Activated CD4-positive, alpha-beta T cell treated with anti-CD3 and anti-CD28 coated beads, Interleukin-2, amount 10 ng/mL, durations not matched to agents 7 days and 5 days (primary cell): ENCODE measurements at places on chromosomes 2 and 18. TPM values are rescaled to one million over a fixed set of nuclear protein-coding genes. Genes with fewer than 3 reads are reported as not detected.

DNA sequence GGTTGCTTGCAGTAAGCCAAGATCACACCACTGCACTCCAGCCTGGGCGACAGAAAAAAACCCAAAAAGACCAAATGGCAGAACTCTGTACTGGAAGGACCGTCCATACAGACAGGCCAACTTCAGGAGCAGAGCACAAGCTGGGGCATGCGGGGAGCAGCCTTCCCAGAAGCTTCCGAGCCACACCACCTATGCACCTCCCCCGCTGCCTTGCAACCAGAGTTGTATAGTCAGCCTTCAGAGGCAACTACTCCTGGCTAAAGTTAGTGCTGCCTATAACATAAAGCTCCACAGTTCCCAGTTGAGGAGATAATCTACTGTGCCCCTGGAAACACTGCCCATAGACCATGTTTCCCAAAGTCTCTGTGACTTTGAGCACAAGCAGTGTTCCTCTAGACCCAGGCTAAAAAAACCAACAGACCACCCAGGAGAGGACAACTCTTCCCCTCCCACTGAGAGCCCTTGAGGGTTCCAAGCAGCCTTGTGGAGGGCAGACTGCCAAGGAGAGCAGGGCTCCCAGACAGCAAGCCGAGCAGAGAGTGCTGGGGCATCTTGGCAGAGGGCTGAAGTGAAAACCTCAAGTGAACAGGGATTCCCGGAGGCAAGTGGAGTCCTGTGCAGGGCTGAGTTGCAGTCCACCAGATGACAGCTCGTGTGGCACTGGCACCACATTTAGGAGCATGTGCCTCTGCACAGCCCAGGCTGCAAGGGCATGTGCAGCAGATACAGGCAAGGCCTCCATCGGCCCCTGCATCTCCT lies 6.8 kb downstream of the SFT2D3 start:
- H3K27ac ChIP-seq, result no peak overlapping the region
- H3K4me3 ChIP-seq, result no peak overlapping the region
- no peaks in the 10 kb centered on the region for H3K27me3 ChIP-seq
- peaks cover 38% of the 10 kb centered on the region for H3K36me3 ChIP-seq
- DNase-seq, result no peak
- H3K4me1 ChIP-seq, result peaks cover 18% of the 10 kb centered on the region

DNA sequence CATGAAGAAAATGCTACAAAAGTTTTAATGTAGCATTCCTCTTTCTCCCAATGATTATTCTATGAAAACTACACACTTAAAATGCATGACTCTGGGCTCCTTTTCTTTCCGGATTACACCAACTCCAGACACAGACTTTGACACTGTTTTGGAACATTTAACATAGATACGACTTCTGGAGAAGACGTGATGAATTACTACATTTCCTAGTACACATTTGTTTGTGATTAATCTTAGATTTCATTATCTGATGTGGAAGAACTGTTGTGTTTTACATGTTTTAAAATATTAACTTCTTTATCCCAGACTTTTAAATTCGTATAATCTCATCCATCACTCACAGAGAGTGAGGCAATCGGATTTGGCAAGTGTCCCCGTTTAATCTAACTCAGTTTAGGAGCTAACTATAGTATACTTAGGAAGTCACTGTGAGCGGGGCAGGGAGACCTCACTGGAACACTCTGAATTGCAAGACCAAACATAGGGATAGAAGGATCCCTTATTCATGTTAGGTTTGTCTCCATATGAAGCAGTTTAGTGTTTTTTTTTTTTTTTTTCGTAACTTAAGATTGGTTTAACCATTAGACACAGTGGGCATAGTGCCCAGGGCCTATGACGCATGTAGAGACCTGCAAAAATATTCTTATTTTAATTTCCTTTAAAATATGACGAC lies 66.7 kb downstream of the PDE1A start:
- no peaks in the 10 kb centered on the region for H3K27me3 ChIP-seq
- no peak for DNase-seq
- H3K4me3 ChIP-seq, result no peak overlapping the region
- no peaks in the 10 kb centered on the region for H3K4me1 ChIP-seq
- H3K36me3 ChIP-seq, result no peaks in the 10 kb centered on the region

- H3K36me3 ChIP-seq, result no peaks in the 10 kb centered on the region
- H3K27ac ChIP-seq, result no peak overlapping the region
- no peak overlapping the region for H3K4me3 ChIP-seq
- H3K4me1 ChIP-seq, result peaks cover 32% of the 10 kb centered on the region
- no peaks in the 10 kb centered on the region for H3K27me3 ChIP-seq
These were observed 90.5 kb upstream of the UPP2 start for GRCh38 chr2:158011055-158011771.

- H3K4me1 ChIP-seq, result no peaks in the 10 kb centered on the region
- H3K4me3 ChIP-seq, result no peak overlapping the region
- no peak for DNase-seq
These were observed 83.6 kb downstream of the TNS1 start for GRCh38 chr2:217919204-217919603.

DNA sequence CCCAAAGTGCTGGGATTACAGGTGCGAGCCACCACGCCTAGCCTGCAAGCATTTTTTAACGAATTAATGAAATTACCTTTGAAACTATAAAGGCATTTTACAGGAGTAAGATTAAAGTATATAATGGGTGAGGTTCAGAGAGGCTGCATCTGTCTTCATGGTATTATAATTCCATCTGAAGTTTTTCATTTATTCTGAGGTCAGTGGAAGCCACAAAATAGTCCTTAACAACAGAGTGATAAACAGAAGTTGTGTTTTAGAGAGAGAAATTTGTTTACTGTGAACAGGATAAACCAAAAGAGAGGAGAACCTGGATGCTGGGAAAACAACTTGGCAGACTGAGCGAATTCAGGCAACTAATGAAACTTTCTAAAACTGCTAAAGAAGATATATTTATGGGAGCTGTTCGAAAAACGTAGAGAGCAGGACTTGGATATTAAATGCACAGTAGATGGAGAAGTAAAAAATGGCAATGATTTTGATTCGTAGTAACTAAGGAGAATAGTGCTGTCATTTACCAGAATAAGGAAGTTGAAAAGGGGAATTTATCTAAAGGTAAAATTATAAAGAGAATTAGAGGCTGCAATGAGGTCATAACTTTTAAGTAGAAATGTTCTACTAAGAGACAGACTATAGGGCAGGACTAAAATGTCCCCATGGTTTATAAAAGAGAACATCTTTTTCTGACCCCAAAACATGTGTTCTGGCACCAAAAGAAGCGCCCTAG lies 37.9 kb upstream of the ITGA4 start:
- no peak for DNase-seq
- no peaks in the 10 kb centered on the region for H3K27me3 ChIP-seq
- no peak overlapping the region for H3K4me3 ChIP-seq
- H3K4me1 ChIP-seq, result peaks cover 20% of the 10 kb centered on the region
- H3K36me3 ChIP-seq, result peaks cover 8% of the 10 kb centered on the region

DNA sequence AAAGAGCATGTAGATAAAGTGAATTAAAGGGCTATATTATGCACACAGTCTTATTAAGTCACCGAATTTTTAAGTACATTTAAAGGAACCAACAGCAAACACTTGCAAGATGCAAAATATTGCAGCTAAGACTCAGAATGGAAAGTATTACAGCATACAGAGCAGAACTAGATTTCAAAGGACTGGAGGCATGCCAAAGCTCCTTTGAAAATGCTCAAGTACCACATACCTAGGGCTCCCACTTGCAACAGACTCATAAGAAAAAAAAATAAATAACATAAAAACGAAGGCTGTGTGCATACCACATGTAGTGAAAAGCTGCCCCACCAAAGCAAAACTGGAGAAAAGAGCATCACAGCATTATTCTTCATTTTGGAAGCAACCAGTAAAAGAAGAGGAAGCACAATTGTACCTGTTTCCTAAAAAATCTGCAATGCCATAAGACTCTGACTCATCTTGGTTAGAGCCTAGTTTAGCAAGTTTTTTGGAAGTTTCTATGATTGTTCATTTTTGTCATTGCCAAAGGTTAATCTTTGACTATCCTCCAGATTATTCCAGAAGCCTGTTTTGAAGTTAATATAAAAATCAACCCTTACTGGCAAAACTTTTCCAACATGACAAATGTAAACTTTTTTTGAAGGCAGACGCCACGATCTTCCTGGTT lies 306.0 kb upstream of the COL3A1 start:
- H3K4me3 ChIP-seq, result no peak overlapping the region
- H3K27ac ChIP-seq, result no peak overlapping the region
- no peaks in the 10 kb centered on the region for H3K27me3 ChIP-seq
- H3K36me3 ChIP-seq, result no peaks in the 10 kb centered on the region
- H3K4me1 ChIP-seq, result no peaks in the 10 kb centered on the region
- no peak for DNase-seq

DNA sequence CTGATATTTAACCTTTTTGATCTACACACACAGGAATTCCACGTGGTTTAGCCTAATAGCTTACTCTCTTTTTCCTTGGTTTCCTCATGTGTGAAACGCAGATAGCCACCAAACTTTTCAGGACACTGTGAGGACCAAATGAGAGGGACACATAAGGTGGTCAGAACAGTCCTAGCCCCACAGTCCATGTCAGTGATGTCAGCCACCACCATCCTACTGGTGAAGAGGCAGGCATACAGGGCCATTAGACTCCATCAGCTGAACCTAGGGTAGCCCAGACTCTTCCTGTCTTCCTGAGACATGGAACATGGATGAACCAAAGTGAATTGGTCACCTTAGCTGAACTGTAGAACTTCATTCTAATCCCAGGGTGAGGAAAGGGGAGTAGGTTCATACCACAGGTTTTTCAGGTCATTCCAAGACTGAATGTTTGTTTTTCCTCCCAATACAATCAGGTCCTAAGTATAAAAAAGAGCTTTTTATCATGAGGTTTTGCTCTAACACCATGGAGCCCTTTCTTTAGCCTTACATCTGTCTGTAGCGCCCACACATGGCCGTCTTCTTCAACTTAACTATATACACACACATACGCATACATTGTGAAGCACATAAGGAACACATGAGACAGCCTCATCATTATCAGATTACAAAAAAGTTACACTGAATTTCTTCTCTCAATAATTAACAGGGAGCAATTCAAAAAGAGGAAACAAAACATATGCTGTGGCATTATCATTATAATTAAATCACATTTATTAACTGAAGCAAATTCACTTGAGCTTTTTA lies 18.5 kb upstream of the NFE2L2 start:
- peaks cover 24% of the 10 kb centered on the region for H3K4me1 ChIP-seq
- H3K36me3 ChIP-seq, result peaks cover 16% of the 10 kb centered on the region
- no peaks in the 10 kb centered on the region for H3K27me3 ChIP-seq
- no peak for DNase-seq

DNA sequence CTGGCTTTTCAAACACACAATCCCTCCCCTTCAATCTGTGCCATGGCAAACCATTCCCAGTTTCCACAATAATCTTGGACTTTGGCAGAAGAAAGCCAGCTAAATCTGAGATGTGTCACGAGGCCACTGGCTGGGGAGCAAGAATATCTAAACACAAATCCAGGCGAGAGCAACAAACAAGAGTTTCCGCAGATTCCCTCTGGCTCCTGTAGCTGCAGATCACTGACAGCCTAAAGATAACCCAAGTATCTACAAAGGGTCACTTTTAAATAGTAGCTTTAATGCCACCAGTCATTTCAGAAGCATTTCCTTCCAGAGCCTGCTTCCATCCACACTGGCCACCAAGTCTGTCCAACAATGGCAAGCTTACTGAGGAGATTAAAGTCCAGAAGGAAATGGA lies 86.9 kb downstream of the ACVR1 start:
- no peak overlapping the region for H3K27ac ChIP-seq
- H3K27me3 ChIP-seq, result no peaks in the 10 kb centered on the region
- peaks cover 23% of the 10 kb centered on the region for H3K4me1 ChIP-seq
- no peak for DNase-seq
- peaks cover 32% of the 10 kb centered on the region for H3K36me3 ChIP-seq

Gene REG1B
- total RNA-seq, result not detected

Gene CD8B2
- not detected for total RNA-seq

Gene AFF3
- 13.0 TPM for total RNA-seq

Gene STK39
- 31.4 TPM for total RNA-seq
